ENCODE measurements at places on chromosomes 3 and 15. TPM values are rescaled to one million over a fixed set of nuclear protein-coding genes. Genes with fewer than 3 reads are reported as not detected.

DNA sequence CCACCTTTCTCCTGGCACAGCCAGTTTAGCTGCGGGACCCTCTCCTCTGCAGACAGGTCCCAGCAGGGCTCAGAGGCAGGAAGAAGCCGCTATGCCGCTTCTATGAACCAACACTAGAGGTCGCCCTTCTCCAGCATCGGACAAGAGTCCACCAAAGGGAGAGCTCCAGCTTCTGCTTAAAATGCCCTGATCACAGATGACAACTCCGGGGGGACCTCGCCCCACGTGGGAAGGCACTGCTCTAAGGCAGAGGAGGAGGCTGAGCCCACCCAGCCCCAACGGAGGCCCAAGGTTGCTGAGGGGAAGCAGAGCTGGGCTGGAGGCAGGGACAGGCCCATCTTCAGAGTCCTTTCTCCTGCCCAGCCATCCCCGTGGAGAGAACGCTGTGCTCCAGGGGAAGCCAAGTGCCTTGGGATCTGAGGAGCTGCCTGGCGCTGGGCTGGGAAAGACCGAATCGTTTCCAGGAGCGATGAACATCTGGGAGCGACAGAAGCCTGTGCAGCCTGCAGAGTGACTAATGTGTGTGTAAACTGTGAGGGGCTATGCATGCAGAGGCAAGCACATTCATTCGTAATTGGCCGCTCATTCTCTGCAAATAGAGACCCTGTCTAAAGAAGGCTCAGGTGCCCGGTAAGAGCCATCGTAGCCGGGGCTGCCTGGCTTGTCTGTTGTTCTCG lies 43.5 kb upstream of the BDH1 start:
- peak; percentile 98 for ATAC-seq

GRCh38 chr15:26901041-26901440 lies 34.2 kb downstream of the GABRA5 start:
- ATAC-seq, result no peak

DNA sequence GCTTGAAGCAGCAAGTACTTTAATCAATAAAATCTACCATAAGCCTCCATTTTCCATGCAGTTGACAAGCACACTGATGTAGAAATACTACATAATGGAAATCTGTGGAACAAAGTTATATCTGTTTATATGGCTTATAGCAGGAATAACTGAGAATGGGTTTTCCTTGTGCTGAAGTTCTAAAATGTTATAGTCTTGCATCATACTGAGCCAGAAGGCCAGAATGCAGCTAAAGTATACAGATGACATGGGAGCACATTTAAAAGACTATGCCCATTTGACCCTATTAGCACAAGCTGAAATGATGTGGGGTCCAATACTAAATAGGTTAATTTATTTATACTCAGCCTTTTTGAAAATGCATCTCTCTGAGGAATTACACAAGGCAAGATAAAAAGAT lies 25.1 kb downstream of the SLC24A5 start:
- no peak for ATAC-seq

CYP1A1 gene
- 3.3 TPM for total RNA-seq

GRCh38 chr3:124552224-124552623 lies 178.0 kb upstream of the UMPS start:
- ATAC-seq, result no peak

CDHR4 gene
- 0.40 TPM for total RNA-seq

- no peak for ATAC-seq
Measured at GRCh38 chr3:113898892-113899291, 48.9 kb upstream of the ZDHHC23 start.

DNA sequence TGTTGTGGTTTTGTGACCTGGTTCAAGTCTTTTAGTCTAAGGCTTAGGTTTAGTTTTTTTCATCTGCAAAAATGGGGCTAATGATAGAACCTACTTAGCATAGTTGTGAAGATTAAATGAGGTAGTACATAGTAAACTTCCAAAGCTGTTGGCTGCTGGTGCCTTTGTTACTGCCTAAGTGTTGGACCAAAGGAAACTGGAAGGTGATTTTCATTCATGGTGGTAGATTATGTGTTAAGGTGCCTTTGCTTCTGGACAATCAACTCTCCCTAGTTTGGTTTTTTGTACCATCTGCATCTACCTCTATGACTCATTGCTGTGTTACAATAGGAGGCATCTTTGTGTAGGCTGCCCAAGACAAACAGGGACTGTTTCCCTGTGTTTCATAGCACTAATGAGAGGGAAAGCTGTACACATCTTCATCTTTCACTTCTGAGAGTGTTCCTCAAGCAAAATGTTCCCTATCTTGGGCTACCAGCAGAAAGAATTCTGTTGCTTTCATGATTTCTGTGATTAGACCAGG lies 3.2 kb downstream of the MAP2K1 start:
- ATAC-seq, result peak; percentile 27

DNA sequence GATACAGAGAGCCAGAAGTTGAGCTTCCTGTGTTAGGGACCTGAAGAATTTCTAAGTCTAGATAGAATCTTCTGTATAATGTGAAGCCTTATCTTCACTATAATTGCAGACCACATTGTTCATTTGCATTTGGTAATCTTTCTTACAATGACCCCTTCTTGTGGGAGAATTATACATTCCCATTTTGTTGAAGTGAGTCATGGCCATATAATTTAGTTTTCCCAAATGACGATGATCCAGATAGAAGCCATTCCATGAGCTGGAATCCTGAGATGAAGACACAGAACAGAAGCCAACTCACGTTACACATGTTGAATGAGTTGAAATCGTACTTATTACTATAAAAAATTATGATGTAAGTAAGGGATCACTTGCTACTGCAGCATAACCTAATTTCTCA lies 187.8 kb downstream of the TUSC7 start:
- ATAC-seq, result no peak

GRCh38 chr3:183489455-183490210 lies 61.2 kb upstream of the MCF2L2 start:
- no peak for ATAC-seq

CDC25A gene
- 42.7 TPM for total RNA-seq

DNA sequence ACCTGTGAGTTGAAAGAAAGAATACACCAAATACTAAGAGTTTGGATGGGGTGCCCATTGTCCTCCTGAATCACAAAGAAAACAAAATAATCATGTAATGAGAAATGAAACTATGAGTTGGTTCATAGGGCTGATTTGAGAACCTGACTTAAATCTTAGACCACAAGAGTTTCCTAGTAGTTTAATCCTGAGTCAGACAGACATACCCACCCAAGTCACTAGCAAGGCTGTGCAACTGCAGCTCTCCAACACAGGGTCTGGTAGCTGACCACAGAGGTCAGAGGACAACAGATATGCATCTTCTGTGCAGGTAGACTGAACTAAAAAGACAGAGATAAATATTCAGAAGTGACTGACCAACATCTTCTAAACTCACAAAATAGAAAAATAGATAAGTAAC lies 296.3 kb upstream of the TMCO5A start:
- ATAC-seq, result no peak

DNA sequence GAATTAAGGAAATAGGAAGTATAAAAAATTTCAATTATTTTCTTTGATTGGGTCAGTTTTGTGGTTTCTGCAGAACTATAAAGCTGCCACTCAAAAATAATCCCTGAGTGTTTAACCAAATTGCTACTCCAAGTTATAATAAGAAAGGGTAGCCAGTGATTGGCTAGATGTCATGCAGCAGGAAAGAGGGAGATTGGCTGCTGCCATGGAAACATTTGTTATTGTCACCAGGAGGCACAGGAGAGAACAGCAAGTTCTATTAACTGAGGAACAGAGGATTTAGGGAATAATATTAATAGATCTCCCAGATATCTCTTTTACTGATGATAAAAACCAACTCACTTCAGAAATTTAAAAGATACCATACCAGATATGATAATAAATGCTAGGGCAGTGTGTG lies 42.6 kb downstream of the CLDN1 start:
- ATAC-seq, result no peak

FAM107A gene
- not detected for total RNA-seq

GRCh38 chr3:15858547-15859506 lies 61.0 kb upstream of the ANKRD28 start:
- peak; percentile 68 for ATAC-seq

DNA sequence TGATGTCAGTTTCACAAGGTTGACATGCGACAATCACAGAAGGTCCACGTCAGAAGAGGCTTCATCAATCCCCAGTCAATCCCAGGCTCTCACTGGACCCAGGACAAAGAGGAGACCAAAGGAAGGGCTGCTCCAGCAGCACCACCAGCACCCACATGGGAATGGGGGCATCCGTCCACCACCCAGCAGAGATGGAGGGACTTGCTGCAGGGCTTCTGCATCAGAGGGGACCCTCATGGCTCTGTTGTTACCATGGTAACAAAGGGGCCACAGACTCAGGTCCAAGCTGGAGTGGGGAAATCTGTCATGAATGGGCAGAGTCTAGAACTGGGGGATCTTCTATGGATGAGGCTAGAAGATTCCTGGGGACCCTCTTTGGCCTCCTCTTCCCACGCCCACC lies 13.1 kb downstream of the PLA2G4F start:
- no peak for ATAC-seq

- peak; percentile 58 for ATAC-seq
Measured at GRCh38 chr3:188489639-188490405, 335.9 kb downstream of the LPP start.

DNA sequence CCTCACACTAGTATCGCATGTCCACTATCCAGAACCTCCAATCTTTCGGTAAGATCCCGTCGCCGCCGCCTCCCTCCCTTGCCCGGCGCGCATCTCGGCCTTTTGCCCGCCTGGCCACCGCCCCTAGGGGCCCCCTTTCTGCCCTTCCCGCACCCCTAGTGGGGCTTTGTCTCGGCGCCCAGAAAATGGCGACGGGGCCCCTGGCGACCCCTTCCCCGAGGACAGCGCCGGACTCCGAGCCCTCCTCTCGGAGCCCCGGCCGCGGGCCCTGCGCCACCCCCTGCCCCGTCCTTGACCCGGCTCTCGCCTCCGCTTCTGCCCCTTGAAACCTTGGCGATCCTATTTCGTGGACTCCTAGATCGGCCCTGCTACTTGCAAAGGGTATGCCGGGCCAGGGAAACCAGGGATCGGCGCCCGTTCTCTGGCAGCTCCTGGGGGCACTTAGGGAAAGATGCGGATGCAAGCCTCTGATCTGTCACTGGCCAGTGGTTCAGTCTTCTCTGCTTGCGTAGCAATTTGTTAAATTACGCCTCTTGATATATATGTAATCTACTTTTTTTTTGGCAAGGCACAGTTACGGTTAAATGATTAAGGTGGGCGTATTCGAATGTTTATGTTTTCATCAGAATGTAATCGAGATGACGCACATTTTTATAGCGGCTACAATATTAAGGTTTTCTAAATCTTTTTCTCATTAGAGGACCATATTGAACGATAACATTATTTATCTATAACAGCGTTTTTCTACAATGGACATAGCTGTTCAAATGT lies 603 bp downstream of the EIF1B start:
- peak; percentile 39 for ATAC-seq

TRPM1 gene
- not detected for total RNA-seq

DNA sequence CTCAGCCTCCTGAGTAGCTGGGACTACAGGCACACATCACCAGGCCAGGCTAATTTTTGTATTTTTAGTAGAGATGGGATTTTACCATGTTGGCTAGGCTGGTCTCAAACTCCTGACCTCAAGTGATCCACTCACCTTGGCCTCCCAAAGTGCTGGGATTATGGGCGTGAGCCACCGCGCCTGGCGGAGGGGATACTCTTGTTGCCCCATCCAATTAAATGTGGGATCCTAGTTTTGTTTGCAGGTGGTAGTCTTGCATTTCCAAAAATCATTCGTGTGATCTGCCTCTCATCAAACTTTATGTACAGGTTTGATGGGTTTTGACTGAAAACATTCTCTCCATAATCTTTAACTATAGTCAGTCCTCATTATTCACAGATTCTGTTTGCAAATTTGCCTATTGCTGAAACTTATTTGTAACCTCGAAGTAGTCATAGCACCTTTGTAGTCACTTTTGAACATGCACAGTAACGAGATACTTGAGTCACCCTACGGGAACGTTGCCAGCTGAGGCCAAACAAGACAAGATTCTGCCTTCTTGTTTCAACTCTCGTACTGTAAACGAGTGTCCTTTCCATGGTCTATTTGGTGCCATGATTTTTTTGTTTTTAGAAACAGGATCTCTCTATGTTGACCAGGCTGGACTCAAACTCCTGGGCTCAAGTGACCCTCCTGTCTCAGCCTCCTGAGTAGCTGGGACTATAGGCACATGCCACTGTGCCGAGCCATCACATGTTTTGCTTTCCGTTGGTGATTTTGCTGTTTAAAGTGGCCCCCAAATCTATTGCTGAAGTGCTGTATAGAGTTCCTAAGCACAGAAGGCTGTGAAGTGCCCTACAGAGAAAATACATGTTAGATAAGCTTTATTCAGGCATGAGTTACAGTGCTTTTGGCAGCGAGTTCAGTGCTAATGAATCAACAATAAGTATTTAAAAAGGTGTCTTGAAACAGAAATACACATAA lies 8.1 kb upstream of the MAPK6 start:
- ATAC-seq, result peak; percentile 46

- ATAC-seq, result no peak
Measured at GRCh38 chr3:150022381-150023238, 51.9 kb upstream of the PFN2 start.

SAMMSON gene
- total RNA-seq, result not detected

Data from activated T-helper 17 cell treated with anti-CD3 and anti-CD28 coated beads, Interleukin-2, amount 50 U/mL, for 72 hours (primary cell).